ENCODE measurements at places on chromosomes 7 and 10. TPM values are rescaled to one million over a fixed set of nuclear protein-coding genes. Genes with fewer than 3 reads are reported as not detected.

The PRKAG2 gene
- 66.1 TPM for total RNA-seq

The SLC29A4 gene
- 0.29 TPM for total RNA-seq

The ORC5 gene
- 24.5 TPM for total RNA-seq

The GNGT1 gene
- total RNA-seq: not detected

The PDZD8 gene
- 12.7 TPM for total RNA-seq

- DNase-seq: no peak
- H3K4me1 ChIP-seq: no peaks in the 10 kb centered on the region
- H3K27me3 ChIP-seq: no peaks in the 10 kb centered on the region
Measured at GRCh38 chr10:49001402-49001801, 61.8 kb upstream of the LRRC18 start.

DNA sequence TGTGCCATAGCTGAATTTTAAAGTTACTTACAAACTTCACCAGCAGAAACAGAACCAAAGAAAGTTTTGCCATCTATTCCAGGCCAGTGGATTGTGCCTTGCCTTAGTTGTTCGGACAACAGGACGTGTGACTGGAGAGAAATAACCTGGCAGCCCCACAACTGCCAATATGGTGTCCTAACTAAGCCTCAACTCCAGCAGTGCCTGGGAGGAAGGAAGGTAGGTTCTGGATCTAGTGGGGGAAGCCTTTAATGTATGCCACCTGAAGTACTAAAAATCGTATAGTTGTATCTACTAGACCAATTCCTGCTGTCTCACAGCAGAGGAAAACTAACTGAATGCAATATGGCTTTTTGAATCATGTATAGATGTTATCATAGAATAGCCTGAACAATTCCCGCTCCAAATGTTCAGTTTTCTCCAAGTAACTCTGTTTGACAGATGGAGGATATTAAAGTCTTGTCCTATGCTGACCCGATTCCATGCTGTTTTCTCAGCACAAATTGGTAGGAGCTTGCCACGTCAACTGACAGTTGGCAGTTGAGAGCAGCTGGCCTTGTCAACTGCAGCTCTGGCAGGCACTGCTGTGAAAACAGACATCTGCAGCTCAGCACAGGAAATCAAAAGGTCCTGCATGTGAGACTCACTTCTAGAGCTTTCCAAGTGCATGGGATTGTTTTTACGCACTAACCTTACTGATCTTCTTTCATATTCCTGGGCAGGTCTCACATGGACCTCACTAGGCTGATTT, 84.5 kb upstream of the WNT16 start:
- H3K27me3 ChIP-seq: no peaks in the 10 kb centered on the region
- no peak for DNase-seq
- H3K27ac ChIP-seq: no peak overlapping the region
- no peak overlapping the region for H3K4me3 ChIP-seq

- no peaks in the 10 kb centered on the region for H3K4me1 ChIP-seq
- no peak overlapping the region for H3K4me3 ChIP-seq
- no peak for DNase-seq
- H3K36me3 ChIP-seq: no peaks in the 10 kb centered on the region
Measured at GRCh38 chr10:54614072-54614471, 187.0 kb downstream of the PCDH15 start.

GRCh38 chr10:84263716-84264115, 18.9 kb downstream of the RGR start:
- DNase-seq: no peak
- no peak overlapping the region for H3K4me3 ChIP-seq
- no peak overlapping the region for H3K27ac ChIP-seq
- no peaks in the 10 kb centered on the region for H3K4me1 ChIP-seq

- no peak for DNase-seq
- no peaks in the 10 kb centered on the region for H3K4me1 ChIP-seq
- H3K4me3 ChIP-seq: no peak overlapping the region
- H3K27ac ChIP-seq: no peak overlapping the region
Measured at GRCh38 chr7:26619348-26619984, 244.9 kb downstream of the SKAP2 start.

- no peak overlapping the region for H3K27ac ChIP-seq
- H3K27me3 ChIP-seq: no peaks in the 10 kb centered on the region
- no peak for DNase-seq
- no peaks in the 10 kb centered on the region for H3K36me3 ChIP-seq
- H3K4me3 ChIP-seq: no peak overlapping the region
Measured at GRCh38 chr7:41652267-41652666, 50.6 kb downstream of the INHBA start.

- peak overlapping the region; percentile 51 for H3K4me3 ChIP-seq
- DNase-seq: peak; percentile 60
- H3K27ac ChIP-seq: peak overlapping the region; percentile 82
- H3K36me3 ChIP-seq: peaks cover 45% of the 10 kb centered on the region
Measured at GRCh38 chr10:8061274-8062211, 7.1 kb downstream of the GATA3 start.

DNA sequence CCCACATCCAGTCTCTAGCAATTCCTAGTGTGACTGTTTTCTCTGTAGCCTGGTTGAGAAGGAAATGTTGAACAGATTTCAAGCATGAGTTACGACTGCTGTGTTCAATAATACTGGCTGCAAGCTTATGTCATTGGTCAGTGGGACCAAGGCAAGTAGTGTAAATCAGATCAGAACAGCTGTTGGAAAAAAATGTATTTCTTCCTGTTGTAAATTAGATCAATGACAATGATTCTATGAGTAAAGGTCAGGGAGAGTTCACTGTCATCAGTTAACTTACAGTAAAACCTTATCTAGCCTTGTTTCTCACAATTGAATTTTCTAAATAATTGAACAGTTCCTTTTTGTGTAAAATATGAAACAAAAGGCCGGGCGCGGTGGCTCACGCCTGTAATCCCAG, 6.7 kb downstream of the OTUD1 start:
- no peaks in the 10 kb centered on the region for H3K36me3 ChIP-seq
- peaks cover 26% of the 10 kb centered on the region for H3K4me1 ChIP-seq
- no peaks in the 10 kb centered on the region for H3K27me3 ChIP-seq
- no peak overlapping the region for H3K27ac ChIP-seq

GRCh38 chr10:124592101-124592500, 130.5 kb downstream of the LHPP start:
- H3K4me1 ChIP-seq: no peaks in the 10 kb centered on the region
- H3K36me3 ChIP-seq: no peaks in the 10 kb centered on the region
- DNase-seq: no peak

GRCh38 chr10:17262502-17262901, 34.5 kb downstream of the VIM start:
- H3K27me3 ChIP-seq: no peaks in the 10 kb centered on the region
- DNase-seq: no peak
- no peak overlapping the region for H3K27ac ChIP-seq
- H3K4me3 ChIP-seq: no peak overlapping the region
- H3K4me1 ChIP-seq: no peaks in the 10 kb centered on the region
- no peaks in the 10 kb centered on the region for H3K36me3 ChIP-seq

GRCh38 chr7:111413739-111414138, 148.6 kb downstream of the IMMP2L start:
- no peaks in the 10 kb centered on the region for H3K36me3 ChIP-seq
- H3K4me1 ChIP-seq: no peaks in the 10 kb centered on the region
- H3K4me3 ChIP-seq: no peak overlapping the region

GRCh38 chr7:101066141-101066832, 19.0 kb upstream of the TRIM56 start:
- no peaks in the 10 kb centered on the region for H3K27me3 ChIP-seq
- no peak for DNase-seq
- H3K4me3 ChIP-seq: no peak overlapping the region
- H3K27ac ChIP-seq: no peak overlapping the region

- H3K27me3 ChIP-seq: no peaks in the 10 kb centered on the region
- no peak overlapping the region for H3K4me3 ChIP-seq
- H3K36me3 ChIP-seq: no peaks in the 10 kb centered on the region
- H3K4me1 ChIP-seq: no peaks in the 10 kb centered on the region
- H3K27ac ChIP-seq: no peak overlapping the region
Measured at GRCh38 chr10:20271490-20271889, 455.3 kb downstream of the PLXDC2 start.

DNA sequence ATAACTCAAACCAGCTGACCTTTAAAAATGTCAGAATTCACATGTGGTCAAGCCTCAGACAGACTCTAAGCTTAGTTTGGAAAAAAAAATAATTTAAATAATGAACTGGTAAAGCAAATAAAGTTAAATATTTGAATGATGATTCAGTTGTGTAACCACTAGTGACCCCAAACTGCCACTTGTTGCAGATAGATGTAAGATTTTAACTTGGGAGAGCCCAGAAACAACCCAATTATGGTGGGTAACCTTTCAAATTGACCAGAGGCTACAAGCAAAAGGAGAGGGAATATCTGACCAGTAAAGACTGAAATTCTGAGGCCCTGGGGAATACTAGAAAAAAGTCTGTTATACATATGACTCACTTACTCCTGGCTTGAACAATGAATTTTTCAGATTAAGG, 268.1 kb downstream of the HPSE2 start:
- H3K4me1 ChIP-seq: no peaks in the 10 kb centered on the region
- no peak for DNase-seq
- no peaks in the 10 kb centered on the region for H3K27me3 ChIP-seq
- no peak overlapping the region for H3K27ac ChIP-seq
- no peaks in the 10 kb centered on the region for H3K36me3 ChIP-seq
- H3K4me3 ChIP-seq: no peak overlapping the region

GRCh38 chr10:14564268-14564744, 210.4 kb downstream of the FAM107B start:
- H3K27ac ChIP-seq: peak overlapping the region; percentile 82
- peaks cover 80% of the 10 kb centered on the region for H3K4me1 ChIP-seq
- H3K4me3 ChIP-seq: peak overlapping the region; percentile 51
- H3K27me3 ChIP-seq: no peaks in the 10 kb centered on the region
- DNase-seq: peak; percentile 42
- H3K36me3 ChIP-seq: peaks cover 29% of the 10 kb centered on the region

DNA sequence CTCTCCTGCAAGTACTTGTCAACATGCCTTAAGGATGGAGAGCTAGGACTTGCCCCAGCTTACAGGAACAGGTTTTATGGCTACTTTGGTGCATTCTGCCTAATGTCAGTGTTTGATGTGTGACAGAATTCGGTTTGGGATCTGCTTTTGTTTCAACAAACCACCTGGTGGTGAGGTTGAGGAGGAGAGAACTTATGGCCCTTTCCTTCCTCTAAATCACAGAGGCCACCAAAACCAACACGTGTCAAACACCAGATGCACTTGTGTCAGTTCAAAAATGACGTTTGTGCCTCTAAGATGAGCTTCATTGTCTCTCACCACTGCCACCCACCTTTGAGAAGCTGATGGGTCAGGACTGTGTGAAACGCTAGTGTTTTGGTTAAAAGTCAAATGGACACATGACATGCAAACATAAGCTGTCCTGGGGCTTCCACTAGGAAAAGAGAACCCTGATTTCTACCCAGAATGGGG, 83.9 kb downstream of the OSBPL3 start:
- H3K27ac ChIP-seq: no peak overlapping the region
- H3K36me3 ChIP-seq: no peaks in the 10 kb centered on the region
- no peak overlapping the region for H3K4me3 ChIP-seq
- H3K27me3 ChIP-seq: no peaks in the 10 kb centered on the region
- DNase-seq: no peak
- H3K4me1 ChIP-seq: no peaks in the 10 kb centered on the region

DNA sequence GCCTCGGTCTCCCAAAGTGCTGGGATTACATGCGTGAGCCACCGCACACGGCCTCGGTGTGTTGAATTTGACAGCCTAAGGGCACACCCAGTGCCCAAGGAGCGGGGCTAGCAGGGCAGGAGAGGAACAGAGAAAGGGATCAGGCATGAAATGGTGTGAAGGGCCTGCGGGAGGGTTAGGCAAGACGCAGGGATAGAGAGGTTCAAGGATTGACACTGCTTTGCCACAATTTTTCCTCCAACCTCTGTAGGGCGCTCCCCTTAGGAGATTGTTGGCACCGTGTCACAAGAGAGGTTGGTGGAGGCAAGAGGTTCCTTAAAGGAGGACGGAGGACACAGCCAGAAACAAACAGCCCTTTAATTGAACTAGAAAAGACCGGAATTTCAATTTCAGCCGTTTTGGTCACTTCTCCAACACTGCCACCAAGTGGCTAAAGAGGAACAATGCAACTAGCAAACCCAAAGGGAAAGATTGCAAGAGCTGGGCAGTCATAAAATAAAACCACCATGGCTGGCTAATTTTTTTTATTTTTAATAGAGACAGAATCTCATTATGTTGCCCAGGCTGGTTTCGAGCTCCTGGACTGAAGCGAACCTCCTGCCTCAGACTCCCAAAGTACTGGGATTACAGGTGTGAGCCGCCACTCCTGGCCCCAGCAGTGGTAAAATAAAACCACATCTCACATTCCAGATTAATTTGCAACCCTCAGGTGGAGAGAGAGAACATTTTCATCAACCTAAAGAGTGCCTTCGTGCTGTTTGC, 6.9 kb upstream of the CREB3L2 start:
- H3K27ac ChIP-seq: no peak overlapping the region
- H3K27me3 ChIP-seq: no peaks in the 10 kb centered on the region
- no peaks in the 10 kb centered on the region for H3K4me1 ChIP-seq
- peak; percentile 55 for DNase-seq
- no peak overlapping the region for H3K4me3 ChIP-seq

DNA sequence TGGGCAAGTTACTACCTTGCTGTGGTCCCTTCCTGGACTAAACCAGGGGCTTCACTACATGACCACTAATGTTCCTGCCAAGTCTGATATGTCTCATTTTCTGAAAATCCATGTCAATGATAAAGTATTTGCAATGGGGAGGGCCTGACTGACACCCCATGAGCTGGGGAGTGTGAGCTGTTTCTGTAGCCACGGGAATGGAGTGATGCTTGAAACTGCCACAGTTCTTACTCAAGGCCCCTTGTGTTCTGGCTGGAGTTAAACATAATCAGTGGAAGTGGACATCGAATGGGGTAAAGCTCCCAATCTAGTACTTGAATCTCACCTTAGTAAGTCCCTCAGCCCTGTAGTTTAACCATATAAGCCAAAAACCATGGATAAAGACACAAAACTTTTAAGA, 61.9 kb upstream of the PDLIM1 start:
- H3K36me3 ChIP-seq: no peaks in the 10 kb centered on the region
- no peak for DNase-seq
- H3K4me1 ChIP-seq: no peaks in the 10 kb centered on the region
- H3K27ac ChIP-seq: no peak overlapping the region

DNA sequence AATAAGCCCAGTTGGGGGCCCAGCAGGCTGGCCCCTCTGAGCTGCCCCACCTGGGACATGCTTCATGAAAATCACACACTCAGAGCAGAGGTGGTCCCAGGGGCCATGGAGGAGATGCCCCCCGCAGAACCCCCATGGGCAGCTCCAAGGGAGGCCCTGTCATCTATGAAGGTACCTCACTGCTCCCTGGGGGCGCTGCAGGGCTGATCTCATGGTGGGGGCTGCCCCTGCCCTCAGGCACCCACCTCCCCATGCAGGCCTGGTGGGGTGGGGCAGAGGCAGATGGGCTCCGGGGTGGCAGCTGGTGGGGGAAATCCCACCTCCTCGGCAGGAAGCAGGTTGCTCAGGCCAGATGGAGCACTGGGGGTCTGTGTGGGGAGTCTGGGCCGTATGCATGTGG, 60.5 kb downstream of the YKT6 start:
- H3K4me1 ChIP-seq: peaks cover 20% of the 10 kb centered on the region
- no peaks in the 10 kb centered on the region for H3K36me3 ChIP-seq
- no peak overlapping the region for H3K4me3 ChIP-seq
- H3K27me3 ChIP-seq: no peaks in the 10 kb centered on the region
- DNase-seq: no peak

All from naive thymus-derived CD4-positive, alpha-beta T cell (primary cell).